GM04504 (cell line): ENCODE measurements at places on chromosomes 5 and 9.
A peak's percentile ranks its signal among the peaks of the same experiment; 100 is the strongest.

GRCh38 chr9:83691492-83691891 lies 16.3 kb downstream of the UBQLN1 start:
- DNase-seq: no peak

DNA sequence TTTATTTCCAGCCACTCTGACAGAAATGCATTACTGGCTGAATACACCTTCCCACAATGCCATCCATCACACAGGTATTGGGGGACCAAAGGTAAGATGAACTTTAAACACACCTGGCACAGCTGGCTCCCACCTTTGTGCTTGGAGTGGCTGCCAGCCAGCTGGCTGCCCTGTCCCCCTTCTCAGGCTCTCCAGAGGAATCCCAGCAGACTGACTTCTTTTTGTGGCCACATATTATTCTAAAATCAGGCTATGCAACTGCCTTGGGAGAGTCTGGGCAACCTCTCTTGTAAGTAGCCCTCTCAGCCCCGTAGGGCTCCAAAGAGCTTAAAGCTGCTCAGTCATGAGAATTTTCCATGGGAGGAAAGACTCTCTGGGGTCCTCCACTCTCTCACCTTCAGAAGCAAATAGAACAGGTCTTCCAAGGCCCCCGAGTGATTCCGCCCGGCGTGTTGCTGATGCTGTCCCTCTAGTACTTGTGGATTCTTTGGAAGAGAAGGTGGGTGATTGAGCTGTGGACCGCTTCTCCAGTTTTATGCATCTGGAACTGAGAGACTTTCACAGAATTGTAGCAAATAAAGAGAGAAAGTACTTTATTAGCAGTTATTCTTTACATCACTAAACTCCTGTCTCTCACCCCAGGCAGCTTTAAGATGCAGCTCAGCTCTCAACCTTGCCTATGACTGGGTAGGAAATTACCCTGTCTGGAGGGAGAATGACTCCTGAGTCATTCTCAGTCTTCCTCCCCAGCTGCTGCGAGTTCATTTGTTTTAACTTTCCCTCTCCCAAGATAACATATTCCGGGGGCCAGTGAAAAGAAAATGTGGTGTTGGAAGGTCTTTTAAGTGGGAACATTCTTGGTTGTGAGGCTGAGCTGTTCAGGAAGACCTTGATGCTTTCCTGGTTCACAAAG lies 159.4 kb upstream of the PITX1 start:
- peak; percentile 17 for DNase-seq

GRCh38 chr9:97943308-97943855 lies 5.4 kb upstream of the HEMGN start:
- no peak for DNase-seq

GRCh38 chr9:97293818-97294217 lies 13.6 kb upstream of the CCDC180 start:
- no peak for DNase-seq

GRCh38 chr9:71854811-71855210 lies 56.2 kb downstream of the ABHD17B start:
- no peak for DNase-seq

DNA sequence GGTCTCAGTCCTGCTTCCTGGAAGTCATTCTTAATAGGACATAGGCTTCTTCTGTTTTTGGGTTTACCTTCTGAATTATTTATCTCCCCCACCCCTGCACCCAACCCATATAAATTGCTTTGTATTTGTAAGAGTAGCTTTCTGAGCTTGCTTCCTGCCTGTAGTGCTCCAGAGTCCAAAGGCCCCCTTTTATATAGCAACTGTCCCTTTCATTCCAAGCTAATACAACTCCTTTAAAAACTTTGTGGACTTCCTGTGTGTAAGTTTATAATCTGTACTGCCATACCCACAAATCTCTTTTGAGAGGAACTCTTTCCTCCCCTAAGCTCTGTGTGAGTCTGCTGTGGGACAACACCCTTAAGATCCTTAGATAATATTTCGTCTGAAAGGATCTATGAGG lies 7.8 kb downstream of the JAK2 start:
- no peak for DNase-seq

DNA sequence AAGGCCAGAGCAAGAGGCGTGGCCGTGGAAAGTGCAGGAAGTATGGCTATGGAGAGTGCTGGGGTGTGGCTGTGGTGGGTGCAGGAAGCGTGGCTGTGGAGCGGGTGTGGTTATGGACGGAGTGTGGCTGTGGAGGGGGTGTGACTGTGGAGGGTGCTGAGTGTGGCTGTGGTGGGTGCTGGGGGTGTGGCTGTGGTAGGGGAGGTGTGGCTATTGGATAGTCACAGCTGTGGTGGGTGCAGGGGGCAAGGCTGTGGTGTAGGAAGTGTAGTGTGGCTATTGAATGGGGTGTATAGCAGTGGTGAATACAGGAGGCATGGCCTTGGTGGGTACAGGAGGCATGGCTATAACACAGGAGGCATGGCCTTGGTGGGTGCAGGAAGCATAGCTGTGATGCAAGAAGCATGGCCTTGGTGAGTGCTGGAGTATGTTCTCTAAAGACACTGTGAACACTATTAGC lies 40.8 kb upstream of the SPATA31C2 start:
- no peak for DNase-seq

DNA sequence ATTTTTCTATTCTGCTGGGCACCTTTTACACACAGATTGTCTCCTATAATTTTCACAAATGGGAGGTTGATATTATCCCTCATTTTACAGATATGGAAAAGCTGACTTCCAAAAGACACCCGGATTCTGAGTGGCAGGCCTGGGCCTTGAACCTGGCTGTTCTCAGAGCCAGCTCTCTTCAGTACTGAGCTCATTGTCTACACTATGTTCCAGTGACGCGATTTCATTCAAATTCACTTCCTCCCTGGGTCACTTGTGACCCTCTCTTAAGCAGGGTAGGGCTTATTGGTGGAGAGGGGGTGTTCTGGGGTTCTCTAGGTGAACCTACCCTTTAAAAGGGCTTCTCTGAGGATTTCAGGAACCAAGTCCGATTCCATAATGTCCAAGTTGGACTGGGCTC lies 70.2 kb downstream of the ANKRD33B start:
- DNase-seq: no peak

- DNase-seq: no peak
Observed at GRCh38 chr5:138605254-138605972, 30.2 kb upstream of the HSPA9 start.

GRCh38 chr5:127228540-127229184 lies 61.9 kb upstream of the MEGF10 start:
- DNase-seq: no peak

- no peak for DNase-seq
Observed at GRCh38 chr5:40985501-40985900, 76.2 kb downstream of the C7 start.

DNA sequence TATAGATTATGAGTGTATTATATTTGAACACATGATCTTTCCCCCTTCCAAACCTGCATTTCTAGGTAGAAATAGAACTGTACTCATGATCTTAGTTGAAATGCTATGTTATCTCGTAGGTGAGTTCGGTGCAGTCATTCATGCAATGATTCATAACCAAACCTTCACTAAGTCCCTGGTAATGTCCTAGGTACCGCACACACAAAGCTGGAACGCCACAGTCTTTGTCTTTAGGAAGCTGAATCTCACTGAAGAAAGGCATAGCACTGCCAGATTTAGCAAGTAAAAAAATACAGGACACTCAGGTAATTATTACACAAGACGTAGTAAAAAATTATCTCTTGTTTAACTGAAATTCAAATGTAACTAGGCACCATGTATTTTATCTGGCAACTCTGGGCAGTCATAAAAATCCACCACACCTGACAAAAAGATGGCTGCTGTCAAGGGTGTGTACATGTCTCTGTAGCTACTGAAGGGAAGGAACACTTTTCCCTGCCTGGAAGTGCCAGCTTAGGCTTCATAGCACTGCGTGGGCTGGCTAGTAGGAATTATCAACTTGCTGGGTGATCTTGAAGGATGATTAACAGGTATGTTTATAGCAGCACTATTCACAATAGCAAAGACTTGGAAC lies 28.0 kb upstream of the TXN start:
- no peak for DNase-seq

GRCh38 chr9:130480673-130481072 lies 35.9 kb downstream of the ASS1 start:
- DNase-seq: no peak

DNA sequence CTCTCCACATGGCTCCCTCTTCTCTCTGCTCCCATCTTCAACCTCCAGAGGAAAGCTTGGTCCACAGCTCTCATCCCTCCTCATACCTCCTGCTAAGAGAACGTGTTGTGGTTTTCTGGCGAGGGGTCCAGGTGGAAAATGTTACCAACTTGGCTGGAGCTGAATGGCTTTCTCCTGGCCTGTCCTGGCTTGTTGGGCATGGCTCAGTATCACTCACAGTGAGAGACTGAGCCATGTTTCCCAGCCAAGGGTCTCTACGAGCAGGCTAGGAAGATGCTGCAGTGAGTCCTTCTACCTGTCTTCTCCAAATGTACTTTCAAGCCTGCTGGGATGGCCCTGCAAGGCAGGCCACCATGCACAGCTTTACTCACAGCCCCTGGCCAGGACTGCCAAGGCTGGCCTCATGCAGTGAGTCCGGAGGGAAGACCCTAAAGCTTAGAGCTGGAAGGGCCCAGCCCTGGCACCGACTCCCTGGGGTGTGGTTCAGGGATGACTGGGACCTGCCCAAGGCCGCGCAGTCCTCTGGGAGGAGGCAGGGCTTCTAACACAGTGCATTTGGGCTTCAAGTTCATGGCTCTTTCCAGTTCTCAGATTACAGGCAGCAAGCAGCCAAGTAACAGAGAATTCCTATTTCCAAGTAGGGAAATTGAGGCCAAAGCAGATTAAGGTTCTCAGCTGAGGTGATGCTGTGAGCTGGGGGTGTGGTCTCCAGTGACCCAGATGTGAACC lies 59.5 kb downstream of the COL27A1 start:
- no peak for DNase-seq

- no peak for DNase-seq
Observed at GRCh38 chr9:92968081-92968480, 20.8 kb downstream of the FGD3 start.

DNA sequence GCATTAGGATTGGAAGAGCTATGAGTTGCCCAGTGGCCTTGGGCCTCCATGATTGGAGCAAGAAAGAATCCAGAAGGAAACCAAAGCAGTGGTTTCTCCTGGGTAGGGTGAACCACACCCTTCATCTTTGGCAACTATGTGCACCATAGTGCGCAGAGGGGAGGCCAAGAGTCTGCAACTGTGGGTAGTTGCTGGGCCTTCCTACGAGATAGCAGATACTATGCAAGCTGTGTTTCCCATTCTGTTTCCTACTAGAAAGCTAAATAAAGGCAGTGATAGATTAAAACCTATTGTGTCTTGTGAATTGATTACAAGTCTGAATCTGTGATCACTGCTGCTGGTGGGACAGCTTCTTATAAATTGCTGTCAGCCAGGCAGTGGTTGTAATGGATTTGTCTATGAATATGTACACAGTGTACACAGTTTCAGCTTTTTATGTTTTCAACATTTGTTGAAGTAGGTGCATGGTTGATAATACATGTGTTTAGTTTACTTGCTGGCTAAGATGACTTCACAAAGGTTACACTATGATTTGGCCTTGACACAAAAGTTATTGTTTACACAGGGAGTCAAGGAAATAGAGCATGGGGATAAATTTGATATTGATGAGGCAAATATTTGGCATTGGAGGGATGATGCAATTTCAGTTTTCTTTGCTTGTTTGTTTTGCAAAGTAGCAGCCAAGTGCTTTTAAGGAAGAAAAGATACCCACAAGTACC lies 23.7 kb upstream of the PDE8B start:
- no peak for DNase-seq

DNA sequence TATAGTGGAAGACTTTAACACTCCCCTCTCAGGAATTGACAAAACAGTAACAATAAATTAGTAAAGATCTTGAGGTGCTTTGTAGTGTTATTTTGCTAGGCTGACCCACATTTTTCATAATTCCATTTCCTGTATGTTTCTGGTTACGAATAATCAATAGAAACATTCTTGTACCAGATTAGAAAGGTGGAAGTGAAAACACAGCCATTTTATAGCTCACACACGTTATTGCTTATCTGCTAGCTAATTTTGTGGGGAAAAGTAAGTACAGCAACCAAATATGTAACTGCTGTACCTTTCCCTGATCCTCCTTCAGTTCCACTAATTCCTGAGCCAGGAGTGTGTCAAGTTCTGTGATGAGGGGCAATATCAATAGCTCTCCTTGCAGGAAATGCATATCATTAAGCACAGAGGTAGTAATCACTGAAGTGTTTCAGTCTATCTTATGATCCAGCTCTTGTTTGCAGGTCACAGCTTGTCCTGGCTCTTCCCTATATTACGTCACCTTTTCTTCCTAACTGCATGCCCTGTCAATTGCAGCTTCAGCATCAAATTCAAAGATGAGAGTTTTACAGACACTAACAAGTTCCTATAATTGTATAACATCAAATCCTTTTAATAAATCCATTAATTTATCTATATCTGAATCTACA lies 59.4 kb downstream of the MINAR2 start:
- no peak for DNase-seq

DNA sequence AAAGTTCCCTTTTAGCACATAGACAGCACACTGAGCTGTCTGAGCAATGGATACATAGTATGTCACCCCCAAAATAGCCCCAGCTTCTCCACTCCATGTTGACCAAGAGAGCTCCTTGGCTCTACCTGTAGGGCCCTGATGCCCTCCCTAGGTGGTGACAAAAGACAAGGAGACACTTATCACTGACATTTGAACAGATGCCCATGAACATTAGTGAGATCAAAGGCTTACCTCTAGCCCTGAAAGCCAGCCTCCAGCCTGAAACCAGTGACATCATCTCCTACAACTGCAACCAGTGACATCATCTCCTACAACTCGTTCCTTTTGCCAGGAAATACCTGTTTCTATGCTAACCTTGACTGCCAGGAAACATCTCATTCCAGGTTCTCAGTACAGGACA lies 122.7 kb downstream of the FSTL4 start:
- no peak for DNase-seq

DNA sequence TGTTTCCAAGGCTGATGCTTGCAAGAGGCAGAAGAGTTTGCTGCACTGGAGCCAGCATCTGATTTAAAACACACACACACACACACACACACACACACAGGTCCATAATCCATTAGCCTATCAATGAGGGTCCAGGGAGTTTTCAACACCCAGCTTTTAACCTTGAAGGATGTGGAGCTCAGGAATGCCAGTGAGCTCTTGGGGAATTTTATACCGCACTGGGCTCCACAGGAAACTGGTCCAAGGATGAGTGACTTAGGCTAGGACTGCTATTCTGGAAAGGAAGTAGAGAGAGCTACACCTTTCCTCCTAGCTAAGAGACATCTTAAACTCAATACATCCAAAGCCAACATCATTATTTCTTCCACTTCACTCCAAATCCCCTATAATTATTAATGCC lies 942 bp upstream of the NRG2 start:
- DNase-seq: no peak
